ENCODE measurements at places on chromosomes 7 and 10.
A peak's percentile ranks its signal among the peaks of the same experiment; 100 is the strongest.

GRCh38 chr10:7421526-7421925, 10.7 kb upstream of the SFMBT2 start:
- no peak for DNase-seq

DNA sequence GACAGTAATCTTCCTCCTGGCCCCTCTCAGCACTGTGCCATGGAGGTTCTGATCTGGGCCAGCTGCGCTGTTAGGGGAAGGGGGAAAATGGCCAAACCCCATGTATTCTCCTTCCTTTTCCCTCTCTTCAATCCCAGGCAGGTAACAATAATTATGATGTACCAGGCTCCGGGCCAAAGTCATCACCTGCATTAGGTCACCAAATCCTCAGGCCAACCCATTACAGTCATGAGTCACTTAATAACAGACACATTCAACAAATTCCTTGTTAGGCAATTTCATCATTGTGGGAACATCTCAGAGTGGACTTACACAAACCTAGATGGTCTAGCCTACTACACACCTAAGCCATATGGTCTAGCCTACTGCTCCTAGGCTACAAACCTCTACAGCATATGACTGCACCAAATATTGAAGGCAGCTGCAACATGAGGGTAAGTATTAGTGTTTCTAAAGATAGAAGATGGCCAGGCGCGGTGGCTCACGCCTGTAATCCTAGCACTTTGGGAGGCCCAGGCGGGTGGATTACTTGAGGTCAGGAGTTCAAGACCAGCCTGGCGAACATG, 2.2 kb upstream of the HSPB1 start:
- no peak for DNase-seq

DNA sequence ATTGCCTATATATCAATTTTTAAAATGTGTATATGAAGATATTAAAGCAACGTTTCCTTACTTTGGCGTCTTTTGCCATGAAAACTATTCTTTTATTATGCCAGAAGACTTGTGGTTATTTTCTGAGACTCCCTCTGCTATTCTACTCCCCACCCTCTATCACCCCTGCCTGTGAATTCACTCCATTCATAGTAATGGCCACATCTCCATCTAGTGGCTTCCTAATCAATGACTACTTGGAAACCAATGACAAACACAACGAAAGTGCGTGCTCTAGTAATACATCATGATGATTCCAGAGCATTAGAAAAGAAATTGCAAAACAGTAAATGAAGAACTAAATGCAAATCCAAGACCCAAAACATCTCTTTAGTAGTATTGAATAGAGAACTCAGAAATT, 186.7 kb upstream of the HGF start:
- peak; percentile 92 for DNase-seq

- no peak for DNase-seq
Measured at GRCh38 chr10:6221971-6222751, 19.4 kb downstream of the PFKFB3 start.

- DNase-seq = no peak
Measured at GRCh38 chr10:95988702-95989101, 54.7 kb upstream of the CCNJ start.

DNA sequence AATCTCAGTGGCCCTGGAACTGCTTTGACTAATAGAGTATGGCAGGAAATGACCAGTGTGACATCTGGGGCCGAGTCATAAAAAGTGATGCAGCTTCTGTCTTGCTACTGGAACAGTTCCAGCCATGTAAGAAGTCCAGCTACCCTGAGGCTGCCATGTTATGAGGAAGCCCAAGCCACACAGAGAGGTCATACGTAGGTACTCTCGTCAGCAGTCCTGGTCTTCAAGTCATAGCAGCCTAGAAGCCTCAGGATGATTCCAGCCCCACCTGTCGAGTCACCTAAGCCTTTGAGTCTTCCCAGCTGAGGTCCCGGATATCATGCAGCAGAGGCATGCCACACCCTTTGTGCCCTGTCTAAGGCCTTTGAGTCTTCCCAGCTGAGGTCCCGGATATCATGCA, 92.1 kb downstream of the PPP1R3C start:
- no peak for DNase-seq

GRCh38 chr7:14115701-14116100, 126.2 kb upstream of the ETV1 start:
- DNase-seq = no peak

DNA sequence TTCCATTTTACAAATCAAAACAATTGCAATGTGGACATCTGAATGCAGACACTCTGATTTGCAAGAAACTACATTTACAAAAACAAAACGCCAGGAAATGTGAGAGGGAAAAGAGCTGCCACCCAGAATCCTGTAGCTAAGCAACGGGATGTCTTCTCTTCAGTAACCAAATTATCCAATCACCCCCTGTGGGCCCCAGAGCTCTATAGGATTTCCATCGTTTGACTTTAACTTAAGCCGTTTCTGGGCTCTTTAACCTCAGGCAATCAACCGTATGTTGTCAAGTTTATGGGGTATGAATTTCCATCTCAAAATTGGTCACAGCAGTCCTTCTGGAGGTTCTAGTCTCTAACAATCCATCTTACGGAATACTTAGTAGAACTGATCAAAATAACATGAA, 240.5 kb downstream of the ETV1 start:
- DNase-seq = no peak

GRCh38 chr10:79137826-79138225, 69.1 kb downstream of the ZMIZ1 start:
- peak; percentile 98 for DNase-seq

GRCh38 chr10:111831058-111831457, 352.5 kb downstream of the GPAM start:
- DNase-seq = no peak

- DNase-seq = peak; percentile 13
Measured at GRCh38 chr7:95011995-95012394, 104.6 kb downstream of the PPP1R9A start.

- no peak for DNase-seq
Measured at GRCh38 chr10:16987206-16987621, 142.4 kb downstream of the CUBN start.

DNA sequence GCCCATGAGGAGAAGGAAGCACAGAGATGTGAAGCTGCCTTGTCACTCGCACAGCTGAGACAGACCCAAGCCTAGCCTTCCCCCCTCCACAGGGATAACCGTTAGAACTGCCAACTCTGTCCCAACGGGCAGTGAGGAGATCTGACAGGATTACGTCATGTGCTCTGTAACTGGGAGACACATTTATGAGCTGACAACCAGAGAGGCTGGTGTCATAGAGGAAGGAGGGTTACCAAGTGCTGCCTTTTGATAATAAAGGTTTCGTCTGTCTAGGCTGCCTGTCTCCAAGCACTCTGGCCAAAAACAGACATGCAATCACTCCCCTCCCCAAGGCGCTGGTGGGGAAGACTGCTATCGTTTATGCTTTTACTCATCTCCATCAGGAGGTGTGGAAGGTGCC, 165.9 kb downstream of the PLXNA4 start:
- peak; percentile 48 for DNase-seq

GRCh38 chr10:93954726-93955363, 38.9 kb upstream of the PLCE1 start:
- no peak for DNase-seq

DNA sequence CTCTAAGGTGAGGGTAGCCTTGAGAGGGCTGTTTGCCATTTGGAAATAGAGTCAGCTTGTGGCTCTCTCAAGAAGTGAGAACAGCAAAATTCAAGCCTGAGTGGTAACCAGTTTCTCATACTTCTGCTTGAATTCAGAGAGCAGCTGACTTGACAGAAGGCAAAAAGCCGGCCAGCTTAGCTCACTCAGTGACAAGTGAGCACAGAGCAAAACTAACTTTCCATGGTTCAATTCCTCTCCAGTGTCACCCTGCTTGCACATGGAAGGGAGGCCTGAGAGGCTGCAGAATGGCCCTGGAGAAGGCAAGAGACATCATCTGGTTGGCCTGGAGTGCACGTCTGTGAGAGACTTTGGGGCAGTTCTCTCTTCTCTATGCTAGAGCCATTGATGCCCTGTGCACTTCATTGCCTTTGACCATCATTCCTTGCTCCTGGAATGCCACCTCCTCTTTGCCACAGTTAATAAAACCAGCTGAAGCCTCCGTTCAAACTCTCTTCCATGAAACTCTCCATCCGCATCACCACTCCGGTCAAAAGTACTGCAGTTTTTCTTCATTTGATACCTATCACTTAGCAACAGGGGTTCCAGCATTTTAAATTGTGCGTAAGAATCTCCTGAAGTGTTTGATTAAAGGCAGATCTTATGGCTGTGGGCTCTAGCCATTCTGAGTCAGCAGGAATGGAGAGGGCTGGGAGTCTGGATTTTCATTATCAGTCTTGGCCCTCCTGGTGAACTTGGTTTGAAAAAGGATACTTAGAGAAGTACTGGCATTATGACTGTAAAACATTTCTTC, 69.8 kb upstream of the PIK3CG start:
- no peak for DNase-seq

DNA sequence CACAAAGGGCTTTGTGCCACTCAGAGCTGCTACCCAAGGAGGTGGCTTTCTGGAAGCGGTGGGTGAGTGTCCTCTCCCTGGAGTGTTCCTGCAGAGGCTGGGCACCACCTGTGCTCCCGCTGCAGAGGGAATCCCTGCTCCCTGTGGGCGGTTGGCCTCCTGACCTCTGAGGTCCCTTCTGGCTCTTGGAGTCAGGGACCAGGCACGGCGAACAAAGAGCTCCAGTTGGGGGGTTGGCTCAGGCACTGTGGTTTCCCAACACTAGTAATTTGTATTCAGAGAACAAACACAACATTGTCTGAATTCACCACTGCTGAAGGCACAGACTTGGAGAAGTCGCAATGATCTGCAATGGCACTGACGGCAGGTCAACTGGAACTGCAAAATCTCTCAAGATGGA, 328.9 kb downstream of the PRPF18 start:
- no peak for DNase-seq

DNA sequence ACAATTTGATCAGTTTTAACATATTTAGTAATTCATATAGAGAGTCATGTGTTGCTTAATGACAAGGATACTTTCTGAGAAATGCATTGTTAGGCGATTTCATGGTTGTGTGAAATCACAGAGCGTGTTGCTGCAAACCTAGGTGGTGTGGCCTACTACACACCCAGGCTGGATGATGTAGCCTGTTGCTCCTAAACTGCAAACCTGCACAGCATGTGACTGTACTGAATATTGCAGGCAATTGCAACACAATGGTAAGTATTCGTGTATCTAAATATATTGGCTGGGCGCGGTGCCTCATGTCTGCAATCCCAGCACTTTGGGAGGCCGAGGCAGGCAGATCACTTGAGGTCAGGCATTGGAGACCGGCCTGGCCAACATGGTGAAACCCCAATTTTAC, 73.7 kb upstream of the BAIAP2L1 start:
- peak; percentile 21 for DNase-seq

DNA sequence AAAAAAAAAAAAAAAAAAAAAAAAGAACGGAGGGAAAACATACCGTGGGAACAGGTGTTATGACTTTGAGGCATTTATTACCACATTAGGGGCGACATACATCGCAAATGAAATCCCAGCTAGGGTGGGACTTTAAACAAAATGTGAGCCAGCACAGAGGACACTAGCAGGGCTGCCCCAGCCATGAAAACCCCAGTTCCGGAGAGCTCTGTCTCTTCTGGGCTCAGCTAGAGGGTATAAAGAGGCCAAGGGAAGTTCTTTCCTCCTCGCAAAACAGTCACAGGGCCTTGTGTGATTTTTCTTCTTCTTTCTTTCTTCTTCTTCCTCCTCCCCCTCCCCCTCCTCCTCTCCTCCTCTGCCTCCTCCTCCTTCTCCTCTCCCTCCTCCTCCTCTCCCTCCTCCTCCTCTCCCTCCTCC, 59.9 kb upstream of the ECHDC3 start:
- no peak for DNase-seq

DNA sequence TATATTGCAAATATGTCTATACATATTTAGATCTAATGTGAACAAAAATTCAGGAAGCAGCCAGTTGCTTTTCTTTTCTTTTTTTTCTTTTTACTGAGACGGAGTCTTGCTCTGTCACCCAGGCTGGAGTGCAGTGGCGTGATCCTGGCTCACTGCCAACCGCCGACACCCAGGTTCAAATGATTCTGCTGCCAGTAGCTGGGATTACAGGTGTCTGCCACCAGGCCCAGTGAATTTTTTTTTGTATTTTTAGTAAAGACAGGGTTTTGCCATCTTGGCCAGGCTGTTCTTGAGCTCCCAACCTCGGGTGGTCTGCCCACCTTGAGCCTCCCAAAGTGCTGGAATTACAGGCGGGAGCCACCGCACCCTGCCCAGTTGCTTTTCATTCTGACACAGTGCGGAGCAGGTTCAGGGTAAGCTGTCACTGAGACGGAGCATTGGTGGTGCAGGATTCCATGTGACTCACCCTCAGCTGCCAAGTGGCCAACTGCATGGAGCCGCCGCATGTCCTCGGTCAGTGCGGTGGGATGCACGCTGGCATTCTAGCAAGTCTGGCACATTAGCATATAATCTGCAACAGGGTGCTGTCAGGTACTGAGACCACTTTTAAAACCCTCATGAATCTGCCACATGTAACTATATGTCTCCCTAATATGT, 362.7 kb downstream of the DNAJB6 start:
- no peak for DNase-seq

GRCh38 chr7:135662123-135662372, 266 bp upstream of the STMP1 start:
- no peak for DNase-seq

GRCh38 chr10:32961895-32962369, 3.9 kb upstream of the ITGB1 start:
- DNase-seq = peak; percentile 57

DNA sequence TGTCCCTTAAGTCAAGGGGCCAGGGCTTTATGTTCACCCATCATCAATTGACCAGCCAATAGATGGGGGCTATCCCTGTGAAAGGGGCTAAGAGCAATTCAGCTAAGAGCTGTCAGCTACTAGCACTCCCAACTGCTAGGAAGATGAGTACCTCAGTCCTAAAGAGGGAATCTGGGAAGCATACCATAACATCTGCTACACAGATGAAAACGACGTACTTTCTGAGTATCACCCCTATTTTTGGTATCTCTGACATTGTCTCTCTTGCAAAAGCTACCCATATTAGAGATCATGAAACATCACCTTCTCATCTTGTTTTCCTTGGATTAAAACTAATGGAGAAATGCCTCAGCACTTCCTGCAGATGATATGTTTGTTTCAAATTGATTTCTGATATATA, 7.5 kb upstream of the SMNDC1 start:
- DNase-seq = no peak

- no peak for DNase-seq
Measured at GRCh38 chr7:117019786-117020590, 66.7 kb downstream of the ST7 start.

All from NB4 (cell line).